ENCODE measurements at places on chromosomes 3 and 15. TPM values are rescaled to one million over a fixed set of nuclear protein-coding genes. Genes with fewer than 3 reads are reported as not detected.

- no peak for DNase-seq
Observed at GRCh38 chr3:105473521-105474223, 107.0 kb downstream of the ALCAM start.

- no peak for DNase-seq
Observed at GRCh38 chr3:139227827-139228226, 116.0 kb upstream of the MRPS22 start.

DNA sequence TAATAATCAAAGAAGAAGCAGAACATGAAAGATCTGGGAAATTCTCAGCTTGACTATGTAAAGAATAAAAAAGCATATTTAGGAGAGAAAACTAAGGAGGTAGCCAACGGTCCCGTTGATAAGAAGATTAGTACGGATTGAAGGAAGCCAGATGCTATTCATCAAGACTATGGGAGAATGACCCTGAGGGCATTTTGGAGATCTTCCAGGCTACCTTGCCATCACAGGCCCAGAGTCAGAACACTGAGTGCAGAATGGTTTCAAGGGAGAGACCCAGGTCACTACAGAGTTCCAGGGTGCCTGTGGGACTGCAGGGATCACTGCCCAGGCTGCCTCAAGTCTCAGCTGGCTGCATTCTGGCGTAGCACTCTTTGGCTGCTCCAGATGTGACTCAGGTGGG lies 752.9 kb upstream of the ARPP21 start:
- DNase-seq: no peak

DNA sequence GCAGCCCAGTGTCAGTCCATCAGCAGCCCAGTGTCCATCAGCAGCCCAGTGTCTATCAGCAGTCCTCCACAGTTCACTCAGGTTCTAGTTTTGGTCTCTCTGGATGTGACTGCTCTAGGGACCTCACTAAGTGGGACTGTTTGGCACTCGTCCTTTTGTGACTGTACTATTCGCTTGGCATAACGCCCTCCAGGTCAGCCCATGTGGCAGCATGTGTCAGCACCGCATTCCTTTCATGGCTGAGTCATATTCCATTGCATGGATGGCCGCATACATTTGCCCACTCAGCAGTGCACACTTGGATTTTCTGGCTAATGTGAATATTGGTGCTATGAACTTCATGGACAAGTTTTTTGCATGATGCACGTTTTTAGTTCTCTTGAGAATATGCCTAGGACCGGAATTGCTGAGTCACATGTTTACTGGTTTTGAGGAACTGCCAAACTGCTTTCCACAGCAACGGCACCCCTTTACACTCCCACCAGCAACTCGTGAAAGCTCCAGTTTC lies 16.4 kb downstream of the CHST13 start:
- no peak for DNase-seq

DNA sequence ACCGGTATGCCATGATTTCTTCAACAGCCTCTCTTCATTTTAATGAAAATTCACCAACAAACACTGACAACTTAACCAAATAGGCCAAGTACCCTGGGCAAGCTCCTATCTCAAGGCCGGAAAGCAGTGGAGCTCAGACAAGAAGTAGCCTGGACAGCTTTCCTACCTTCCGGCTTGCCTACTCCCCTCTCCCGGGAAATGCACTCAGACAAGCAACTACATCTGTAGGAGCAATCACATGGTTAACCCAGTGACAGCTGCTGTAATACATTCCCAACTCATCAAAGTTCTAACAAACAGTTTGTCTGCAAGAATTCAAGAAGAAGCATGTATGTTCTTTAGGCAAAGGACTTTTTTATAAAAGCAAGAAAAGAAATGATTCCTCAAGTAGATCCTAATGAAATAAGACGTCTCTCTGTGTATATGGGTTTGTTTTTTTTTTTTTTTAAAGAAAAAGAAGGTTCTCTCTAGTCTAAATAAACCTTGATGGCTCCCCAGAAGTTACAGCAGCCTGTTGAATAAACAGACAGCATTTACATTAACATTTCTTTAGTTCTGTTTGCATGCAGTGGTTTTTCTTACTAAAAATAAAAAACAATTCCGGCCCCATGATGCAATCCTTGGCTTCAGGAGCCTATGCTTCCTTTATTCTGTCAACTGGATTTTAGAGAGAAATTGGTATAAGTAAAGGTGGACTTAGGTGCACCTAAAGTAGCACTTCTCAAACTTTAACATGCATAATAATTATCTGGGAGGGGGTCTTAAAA lies 278.7 kb downstream of the NEK10 start:
- DNase-seq: no peak

DNA sequence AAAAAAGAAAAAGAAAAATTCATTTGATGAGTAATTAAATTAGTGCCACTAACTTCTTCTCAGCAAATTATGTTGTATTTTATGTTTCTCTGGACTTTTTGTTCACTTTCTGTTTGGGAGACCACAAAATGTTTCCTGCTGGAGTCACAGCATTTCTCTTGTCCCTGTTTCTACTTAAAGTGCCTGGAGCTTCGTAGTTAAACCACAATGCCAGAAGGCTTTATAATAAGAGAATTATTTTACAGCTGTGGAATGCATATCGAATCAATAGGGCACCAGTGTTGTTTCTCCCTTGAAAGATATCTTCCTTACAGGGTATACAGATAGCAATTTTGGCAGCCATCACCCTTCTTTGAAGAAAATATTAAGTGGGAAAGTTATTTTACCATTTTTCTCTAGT lies 3.2 kb downstream of the DTWD1 start:
- no peak for DNase-seq

NR2E3 gene
- polyA plus RNA-seq: 0.12 TPM

DNA sequence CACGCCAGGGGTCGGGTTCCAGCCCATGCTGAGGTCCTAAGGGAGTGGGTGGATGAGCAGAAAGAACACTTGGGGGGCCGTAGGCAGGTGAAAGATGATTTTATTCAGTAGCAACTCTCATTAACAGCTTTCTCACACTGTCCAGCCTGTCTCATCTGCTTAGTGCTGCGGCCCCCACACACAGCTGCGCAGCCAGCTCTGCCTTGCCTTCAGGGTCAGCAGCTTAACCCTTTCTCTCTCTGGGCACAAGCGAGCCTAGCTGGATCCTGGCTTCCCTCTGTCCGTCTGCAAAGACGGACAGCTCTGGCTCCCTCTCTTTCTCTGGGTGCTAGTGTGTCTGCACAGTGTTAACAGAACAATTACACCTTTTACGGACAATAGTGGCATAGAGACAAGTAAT lies 21.3 kb downstream of the NPAP1 start:
- no peak for DNase-seq

MED12L gene
- polyA plus RNA-seq: 0.23 TPM

DNA sequence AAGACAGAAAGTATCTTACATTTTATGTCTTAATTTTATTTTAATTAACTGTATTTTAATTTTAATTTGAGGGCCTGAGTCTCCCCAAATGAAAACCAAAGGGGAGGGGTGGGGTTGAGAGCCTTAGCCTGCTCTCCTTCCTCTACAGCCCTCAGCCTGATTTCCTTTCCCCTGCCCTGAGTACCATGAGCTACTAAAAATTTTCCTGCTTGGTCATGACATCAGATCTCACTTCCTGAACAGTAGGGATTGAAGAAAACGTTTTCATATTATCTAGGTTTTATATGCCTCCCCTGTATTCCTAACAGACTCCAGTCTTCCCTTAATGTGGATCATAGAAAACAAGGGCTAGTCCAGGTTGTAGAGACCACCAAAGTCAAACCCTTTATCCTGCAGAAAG lies 133.9 kb downstream of the MYLK start:
- no peak for DNase-seq

GRCh38 chr3:122947738-122948137 lies 79.8 kb downstream of the SEMA5B start:
- no peak for DNase-seq

ARPIN gene
- not detected for polyA plus RNA-seq

TM4SF18 gene
- not detected for polyA plus RNA-seq

- DNase-seq: no peak
Observed at GRCh38 chr3:39404943-39405686, 1.4 kb upstream of the RPSA start.

DNA sequence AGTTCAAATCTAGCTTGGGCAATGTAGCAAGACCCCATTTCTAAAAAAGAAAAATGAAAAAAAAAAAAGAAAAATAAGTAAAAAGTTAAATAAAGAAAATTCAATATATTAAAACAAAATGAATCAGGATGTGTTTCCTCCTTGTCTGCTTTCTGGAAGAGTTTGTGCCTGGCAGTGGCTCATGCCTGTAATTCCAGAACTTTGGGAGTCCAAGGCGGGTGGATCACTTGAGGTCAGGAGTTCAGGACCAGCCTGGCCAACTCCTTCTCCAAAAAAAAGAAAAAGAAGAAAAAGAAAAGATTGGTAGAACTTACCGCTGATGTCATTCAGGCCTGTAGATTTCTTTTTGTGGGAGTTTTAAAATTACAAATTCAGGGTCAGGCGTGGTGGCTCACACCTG lies 36.8 kb downstream of the DAG1 start:
- DNase-seq: no peak

GRCh38 chr3:60079076-60079475 lies 1029.3 kb upstream of the CFAP20DC start:
- DNase-seq: no peak

DNA sequence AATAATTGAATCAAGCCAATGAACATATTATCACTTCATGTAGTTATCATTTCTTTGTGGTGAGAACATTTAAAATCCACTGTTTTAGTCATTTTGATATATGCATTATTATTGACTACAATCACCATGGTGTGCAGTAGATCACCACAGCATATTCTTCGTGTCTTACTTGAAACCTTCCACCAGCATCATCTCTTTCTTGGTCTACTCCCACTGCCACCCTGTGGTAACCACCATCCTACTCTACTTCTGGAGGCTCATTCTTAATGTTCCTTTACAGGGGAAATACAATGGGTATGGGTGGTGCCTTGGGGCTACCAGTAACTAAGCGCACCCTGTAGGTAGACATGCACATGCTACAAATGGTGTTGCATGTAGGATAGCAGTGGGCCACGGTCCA lies 25.4 kb downstream of the PXK start:
- DNase-seq: no peak

GRCh38 chr3:129593230-129593594 lies 13.3 kb downstream of the PLXND1 start:
- DNase-seq: no peak

- DNase-seq: no peak
Observed at GRCh38 chr3:66322436-66322835, 101.6 kb downstream of the SLC25A26 start.

CAMKV gene
- polyA plus RNA-seq: not detected

Measured in naive B cell (primary cell).